Stimulated activated CD4-positive, alpha-beta T cell treated with anti-CD3 and anti-CD28 coated beads, Interleukin-1b, Interleukin-23, amount 100 ng/mL, for 4 hours (primary cell): ENCODE measurements at places on chromosomes 2 and 18.

- no peak for DNase-seq
Observed at GRCh38 chr18:22731398-22731797, 201.7 kb upstream of the RBBP8 start.

GRCh38 chr2:157936406-157936805 is 60.3 kb upstream of the ACVR1 start:
- DNase-seq = no peak

DNA sequence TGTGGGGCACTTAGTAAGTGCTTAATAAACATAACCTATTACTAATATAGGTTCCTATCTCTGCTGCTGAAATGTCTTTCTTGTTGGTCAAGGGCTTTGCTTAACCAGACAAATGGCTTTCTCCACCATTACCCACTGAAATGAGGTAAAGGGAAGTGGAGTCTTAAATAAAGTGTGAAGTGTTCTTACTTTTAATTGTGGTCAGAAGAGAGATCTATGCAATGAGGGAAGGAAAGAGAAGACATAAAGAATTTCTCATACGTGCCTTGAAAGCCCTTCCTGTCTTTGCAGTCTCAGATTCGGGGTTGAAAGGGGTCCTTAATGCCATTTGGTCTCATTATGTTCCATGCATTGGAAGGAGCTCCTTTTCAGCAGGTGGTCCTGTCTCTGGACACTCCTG is 6.9 kb upstream of the CXCR4 start:
- no peak for DNase-seq

- no peak for DNase-seq
Observed at GRCh38 chr18:30582078-30582477, 460.5 kb downstream of the DSC3 start.

DNA sequence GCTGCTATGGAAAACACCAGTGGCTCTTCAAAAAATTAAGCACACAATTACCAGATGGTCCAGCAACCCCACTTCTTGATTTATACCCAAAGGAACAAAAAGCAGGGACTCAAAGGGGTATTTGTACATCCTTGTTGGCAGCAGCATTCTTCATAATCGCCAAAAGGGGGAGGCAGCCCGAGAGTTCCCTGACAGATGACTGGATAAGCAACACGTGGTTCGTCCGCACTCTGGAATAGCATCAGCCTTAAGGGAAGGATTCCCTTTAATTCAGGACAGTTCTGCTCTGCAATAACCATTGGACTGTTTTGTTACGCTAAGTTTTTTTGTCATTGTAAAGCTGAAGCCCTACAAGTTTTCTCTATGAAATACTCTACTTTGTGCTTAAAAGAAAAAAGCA is 76.7 kb upstream of the TWIST2 start:
- DNase-seq = no peak

GRCh38 chr2:121211251-121211650 is 73.8 kb downstream of the TFCP2L1 start:
- DNase-seq = no peak

DNA sequence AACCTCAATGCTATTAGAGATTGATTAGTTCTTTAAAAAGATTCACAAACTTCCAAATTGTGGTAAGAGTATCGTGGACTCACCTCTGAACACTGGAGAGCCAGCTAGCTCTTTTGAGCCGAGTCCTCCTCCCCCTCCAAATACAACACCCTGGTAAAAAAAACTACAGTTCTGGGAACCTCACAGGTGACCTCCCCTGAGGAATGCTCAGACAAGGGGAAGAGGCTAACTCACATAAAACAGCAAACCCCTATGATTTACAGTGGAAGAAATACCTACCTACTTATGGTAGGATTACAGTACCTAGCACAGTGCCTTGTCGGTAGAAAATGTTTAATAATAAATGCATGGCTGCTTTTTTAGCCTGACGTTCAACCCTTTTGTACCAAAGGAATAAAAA is 8.4 kb downstream of the ZNF24 start:
- DNase-seq = no peak

DNA sequence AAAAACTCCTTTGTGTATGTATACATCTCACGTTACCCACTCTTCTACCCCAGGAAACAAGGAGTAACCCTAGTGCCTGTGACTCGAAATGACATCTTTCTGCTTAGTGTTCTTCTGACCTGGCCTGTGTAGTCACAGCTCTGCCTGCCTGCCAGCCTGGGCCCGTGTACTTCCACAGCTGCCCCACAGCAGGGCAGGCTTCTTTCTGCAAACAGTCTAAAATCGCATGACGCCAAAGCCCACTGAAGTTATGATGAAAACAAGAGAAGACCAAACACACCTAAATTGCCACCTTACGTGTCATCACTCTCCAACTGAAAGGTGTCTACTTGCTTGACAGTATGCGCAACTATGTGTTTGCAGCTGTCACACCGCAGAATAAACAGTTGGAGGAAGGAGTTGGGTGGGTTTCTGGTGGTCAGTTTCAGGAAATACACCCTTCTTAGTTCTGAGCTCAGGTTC is 1.5 kb downstream of the GAREM1 start:
- DNase-seq = no peak
